Osteoblast (primary cell): ENCODE measurements at places on chromosomes 4 and X. TPM values are rescaled to one million over a fixed set of nuclear protein-coding genes. Genes with fewer than 3 reads are reported as not detected.

DNA sequence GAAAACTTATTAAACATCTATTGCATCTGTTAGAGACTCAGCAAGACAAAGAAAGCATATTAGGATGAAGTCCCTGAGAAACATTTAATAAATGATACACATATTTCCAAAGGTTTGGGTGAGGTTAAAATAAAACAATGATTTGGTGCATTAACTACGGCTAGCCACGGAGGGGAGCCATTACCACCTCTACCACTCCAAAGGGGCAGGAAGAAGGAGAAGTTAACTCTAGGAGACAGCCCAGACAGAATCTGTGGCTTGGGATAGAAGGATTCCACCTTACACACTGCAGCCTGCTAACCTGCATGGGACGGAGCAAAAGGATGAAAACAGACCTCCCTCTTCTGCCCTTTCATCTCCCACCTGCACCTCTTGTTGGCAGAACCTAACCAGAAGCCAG lies 189.1 kb upstream of the C1QTNF7 start:
- DNase-seq = peak; percentile 68

DNA sequence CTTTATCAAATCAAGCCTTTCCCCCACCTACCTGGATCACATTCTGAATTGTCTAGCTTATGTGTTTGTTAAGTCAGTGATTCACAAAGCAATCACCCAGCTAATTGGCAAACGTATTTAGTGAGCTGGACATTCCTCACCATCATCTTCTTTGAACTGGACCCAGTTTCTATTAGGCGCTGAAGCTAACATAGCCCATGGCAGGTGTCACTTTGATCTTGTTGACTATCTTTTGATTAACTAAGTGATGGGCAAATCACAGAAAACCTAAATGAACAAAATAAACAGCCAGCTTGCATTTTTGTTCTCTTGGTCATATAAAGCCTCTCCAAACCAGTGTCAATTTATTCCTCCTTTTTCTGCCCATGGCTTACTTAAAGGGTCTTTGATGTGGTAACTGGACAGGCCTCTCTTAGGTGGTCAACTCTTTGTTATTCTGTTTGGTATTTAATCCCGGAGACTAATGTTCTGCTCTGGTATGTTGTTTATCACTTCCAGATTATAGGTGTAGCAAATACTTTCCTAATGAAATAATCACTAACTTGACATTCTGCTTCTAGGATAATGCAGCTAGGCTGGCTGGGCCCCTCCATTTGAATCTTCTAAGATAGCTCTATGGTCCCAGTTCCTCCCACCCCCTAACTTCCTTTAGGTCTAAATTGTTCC lies 105.3 kb upstream of the SMIM10 start:
- DNase-seq = no peak

The SPANXN4 gene
- not detected in 2 replicates for total RNA-seq

- no peak for DNase-seq
Observed at GRCh38 chr4:86452422-86452891, 92.6 kb upstream of the MAPK10 start.

GRCh38 chr4:27861381-27861787 lies 1000.7 kb downstream of the STIM2 start:
- no peak for DNase-seq

The PACRGL gene
- total RNA-seq = 26.8 and 27.5 TPM in 2 replicates

GRCh38 chr4:84944947-84945346 lies 21.5 kb downstream of the WDFY3 start:
- no peak for DNase-seq

DNA sequence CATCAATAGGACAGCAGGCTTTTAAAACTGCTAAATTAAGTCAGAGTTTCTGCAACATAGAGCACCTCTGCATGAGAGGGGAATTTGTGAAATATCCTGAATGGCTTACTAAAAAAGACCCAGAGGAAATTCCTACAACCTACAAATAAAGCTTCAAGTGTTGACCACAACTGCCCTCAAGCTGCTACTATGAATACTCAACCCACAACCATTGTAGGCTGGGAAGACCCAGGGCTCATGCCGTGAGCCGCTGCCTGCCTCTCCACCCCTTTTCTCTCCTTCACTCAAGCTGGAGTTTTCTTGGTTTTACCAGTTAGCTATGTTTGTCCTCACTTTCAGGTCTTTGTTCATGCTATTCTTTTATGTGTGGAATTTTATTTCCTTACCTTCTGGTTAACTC lies 151.6 kb downstream of the EMCN start:
- DNase-seq = no peak

DNA sequence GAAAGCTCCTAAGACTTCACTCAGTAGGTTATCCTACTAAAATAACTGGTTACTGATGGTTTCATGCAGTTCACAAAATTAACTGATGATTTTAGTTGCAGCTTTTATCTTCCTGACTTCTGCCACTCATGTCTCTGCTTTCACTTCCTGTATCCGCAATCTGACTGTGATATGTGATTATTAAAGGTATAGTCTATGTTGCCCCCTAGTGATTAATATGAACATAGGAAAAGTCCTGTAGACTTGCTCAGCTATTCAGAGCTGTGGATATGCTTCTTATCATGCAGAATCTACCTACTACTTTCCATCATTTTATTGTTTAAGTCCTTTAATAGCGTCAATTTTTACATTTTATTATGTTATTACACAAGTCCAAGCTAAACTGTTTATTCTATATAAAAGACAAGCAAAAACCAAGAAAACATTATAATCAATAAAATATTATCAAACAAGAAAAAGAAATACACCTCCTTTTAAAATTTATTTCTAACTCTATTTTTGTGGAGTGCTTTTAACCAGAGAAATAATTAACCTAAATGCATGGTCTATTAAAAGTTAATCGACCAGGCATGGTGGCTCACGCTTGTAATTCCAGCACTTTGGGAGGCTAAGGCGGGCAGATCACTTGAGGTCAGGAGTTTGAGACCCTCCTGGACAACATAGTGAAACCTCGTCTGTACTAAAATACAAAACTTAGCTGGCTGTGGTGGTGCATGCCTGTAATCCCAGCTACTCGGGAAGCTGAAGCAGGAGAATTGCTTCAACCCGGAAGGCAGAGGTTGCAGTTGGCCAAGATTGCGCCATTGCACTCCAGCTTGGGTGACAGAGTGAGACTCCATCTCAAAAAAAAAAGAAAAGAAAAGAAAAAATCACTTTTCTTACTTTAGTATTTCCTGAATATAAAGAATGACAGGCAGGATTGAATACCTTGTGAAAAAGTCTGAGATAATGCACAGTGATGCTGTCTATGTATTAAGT lies 40.4 kb upstream of the TLR2 start:
- peak; percentile 91 for DNase-seq

GRCh38 chr4:26326791-26327190 lies 6.0 kb downstream of the RBPJ start:
- peak; percentile 91 for DNase-seq

- no peak for DNase-seq
Observed at GRCh38 chr4:113446019-113446418, 315.5 kb downstream of the CAMK2D start.

The C4orf51 gene
- not detected in 2 replicates for total RNA-seq
